ENCODE measurements at places on chromosomes 7 and 10.

- DNase-seq, result peak; percentile 90
These were observed 96.5 kb downstream of the NRP1 start for GRCh38 chr10:33237736-33238624.

DNA sequence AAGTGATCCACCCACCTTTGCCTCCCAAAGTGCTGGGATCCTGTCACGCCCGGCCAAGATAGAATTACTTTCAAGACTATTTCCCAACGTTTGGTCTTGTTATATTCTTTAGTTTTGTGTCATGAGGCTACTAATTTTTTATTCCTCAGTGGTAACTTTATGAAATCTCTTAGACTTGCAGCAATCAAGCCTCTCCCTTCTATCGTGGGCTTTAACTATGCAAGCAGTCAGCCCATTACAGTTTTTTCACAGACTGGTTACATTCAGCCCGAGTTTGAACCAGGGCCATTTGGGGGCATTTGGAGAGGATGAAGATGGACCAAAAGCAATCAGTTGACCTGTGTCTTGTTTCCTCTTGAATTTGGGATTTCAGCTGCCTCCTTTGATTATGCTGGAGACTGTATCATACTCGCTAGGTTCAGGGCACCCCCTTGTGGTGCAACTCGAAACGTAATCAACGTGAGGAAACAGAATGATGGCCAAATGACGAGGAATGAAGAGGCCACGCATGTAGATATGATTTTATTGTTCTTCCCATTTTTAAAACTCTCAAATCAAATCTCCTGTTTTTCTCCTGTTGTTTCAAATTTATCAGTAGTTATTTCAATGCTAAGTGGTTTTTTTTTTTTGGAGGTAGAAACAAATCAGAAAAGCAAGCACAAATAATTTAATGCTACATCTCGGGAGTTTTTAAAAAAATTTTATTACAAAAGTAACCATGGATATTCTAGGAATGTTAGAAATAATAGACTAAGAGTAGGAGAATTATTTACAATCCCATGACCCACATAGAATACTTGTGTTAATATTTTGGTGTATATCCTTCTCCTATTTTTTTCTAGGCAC lies 151.6 kb downstream of the KIAA1217 start:
- DNase-seq, result peak; percentile 82

DNA sequence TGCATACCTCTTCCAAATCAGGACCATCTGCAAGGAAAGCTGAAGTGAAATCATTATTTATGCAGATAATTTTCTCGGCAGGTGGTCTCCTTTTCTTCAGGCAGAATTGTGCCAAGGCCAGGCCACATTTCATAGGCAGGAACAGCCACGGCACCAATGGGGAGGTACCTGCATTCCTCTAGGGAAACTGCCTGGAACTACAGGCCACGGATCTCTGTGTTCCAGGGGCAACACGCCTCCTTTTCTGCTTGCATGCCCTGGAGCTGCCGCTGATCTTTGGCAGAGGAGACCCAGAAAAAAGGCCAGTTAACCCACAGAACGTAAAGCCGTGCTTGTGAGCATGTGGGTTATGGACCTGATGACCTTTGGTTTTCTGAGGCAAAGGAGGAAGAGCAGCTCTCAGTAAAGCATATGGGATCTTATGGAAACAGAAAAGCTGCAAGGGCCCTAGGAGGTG lies 111.2 kb upstream of the KIAA1217 start:
- no peak for DNase-seq

GRCh38 chr7:39948375-39948955 lies 1.6 kb upstream of the CDK13 start:
- DNase-seq, result no peak

- DNase-seq, result no peak
These were observed 14.5 kb downstream of the TRIM8 start for GRCh38 chr10:102658802-102659201.
